Stimulated activated CD4-positive, alpha-beta T cell treated with anti-CD3 and anti-CD28 coated beads, Interleukin-4, amount 100 ng/mL, for 4 hours (primary cell): ENCODE measurements at places on chromosomes 5 and 9.

DNA sequence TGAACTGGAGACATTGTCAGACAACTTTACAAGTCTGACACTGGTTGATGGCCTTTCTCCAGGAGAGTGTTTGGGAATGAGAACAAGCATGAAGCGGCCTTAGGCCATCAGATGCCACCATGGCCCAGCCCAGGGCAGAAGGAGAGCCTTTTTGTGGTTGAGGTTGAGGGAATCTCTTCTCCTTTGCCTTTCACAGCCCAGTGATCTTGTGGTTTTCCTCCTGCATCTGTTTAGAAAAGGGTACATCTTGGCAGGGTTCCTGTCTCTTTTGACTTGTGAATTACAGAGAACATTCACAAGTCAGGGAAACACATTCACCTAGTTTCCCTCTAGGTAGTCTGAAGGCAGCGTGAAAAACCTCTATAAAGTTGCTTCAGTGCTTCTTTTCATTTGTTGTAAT, 27.5 kb downstream of the DMRT2 start:
- DNase-seq: no peak

DNA sequence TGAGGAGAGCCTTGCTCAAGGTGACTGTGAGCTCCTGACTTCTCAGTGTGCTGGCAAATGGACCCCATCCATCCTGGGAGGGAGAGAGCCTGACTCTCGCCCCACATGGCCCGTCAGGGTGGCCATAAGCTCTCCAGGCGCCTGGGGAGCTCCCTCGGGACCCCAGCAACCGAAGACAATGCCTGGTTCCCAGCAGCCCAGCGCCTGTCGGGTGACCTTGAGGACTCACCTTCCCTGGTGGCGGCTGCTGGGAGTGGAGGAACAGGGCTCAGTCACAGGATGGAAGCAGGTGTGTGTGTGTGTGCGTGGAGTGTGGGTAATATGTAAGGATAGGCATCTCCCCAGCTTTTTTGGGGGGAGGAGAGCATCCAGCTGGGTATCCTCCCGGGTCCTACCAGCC, 190.3 kb downstream of the MELK start:
- no peak for DNase-seq

DNA sequence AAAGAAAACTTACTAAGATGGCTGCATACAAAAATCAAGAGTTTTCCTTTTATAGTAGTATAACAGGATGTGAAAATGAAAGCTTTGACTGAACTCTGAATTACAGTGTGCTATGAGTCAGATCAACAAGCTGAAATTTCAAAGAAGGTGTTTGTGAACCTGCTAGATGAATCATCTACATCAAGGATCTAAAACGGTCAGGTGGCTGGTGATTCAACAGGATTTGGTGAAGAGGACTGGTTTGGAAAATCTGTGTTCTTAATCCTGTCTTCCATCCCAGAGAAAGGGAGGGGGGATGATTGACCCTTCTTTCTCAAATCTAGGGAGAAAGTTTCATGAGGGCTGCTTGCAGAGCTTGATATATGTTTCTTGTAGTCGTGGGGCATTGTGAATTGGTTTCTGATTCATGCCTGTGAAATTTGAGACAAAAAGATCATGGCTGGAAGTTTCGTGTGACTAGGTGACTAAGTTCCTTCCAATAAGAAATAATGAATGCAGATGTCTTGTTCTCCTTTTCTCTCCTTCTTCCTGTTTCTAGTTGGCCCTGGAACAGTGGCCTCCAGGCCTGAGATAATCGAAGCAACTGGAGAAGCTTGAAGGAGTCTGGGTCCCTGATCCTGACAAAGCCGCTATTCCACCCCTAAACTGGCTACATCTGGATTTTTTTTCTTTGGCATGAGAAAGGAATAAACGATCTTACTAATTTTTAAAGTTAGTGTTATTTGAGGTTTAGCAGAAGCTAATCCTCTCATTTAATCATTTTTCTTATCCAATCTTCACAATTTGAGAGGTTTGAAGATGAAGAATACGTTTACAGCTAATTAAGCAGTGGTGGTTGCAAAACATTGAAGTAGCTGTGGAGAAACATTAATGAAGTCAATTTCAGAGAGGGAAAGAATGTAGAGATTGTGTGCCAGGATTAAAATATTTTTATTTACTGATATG, 67.2 kb downstream of the MRPS30 start:
- no peak for DNase-seq

DNA sequence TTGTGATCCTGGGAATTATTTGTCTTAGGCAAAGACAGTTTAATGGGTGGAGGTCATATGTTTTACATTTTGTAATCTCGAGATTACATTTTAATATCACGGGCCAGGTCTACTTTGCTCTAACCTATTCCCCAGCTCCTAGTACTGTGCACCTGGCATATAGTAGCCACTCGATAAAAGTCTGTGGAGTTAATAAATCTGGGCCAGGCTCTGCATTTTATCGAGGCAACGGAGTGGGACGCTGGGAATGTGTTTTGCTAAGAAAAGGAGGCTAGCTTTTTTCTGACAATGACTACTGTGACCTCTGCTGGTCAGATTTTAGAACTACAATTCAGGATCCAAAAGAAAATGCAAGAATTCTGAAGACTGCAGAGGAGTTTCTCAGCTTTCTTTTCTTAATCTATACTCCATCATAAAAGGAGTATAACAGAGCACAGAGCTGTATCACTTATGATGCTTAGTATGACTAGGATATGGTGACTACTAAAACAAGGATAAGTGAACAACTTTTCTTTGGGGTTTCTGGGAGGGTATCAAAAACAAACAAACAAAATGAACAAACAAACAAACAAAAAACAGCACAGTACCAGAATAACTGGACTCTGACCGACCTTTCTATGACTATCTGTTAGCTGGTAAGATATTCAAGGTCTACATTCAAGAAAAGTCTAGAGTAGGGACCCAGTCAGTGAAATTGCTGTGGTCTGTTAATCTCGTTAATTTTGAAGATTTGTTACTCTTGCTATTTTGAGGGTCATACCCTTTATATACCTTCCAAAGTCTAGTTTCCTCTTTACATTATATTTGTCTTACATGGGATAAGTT, 46.1 kb upstream of the CER1 start:
- no peak for DNase-seq
